ENCODE measurements at places on chromosomes 16 and 17. TPM values are rescaled to one million over a fixed set of nuclear protein-coding genes. Genes with fewer than 3 reads are reported as not detected.

DNA sequence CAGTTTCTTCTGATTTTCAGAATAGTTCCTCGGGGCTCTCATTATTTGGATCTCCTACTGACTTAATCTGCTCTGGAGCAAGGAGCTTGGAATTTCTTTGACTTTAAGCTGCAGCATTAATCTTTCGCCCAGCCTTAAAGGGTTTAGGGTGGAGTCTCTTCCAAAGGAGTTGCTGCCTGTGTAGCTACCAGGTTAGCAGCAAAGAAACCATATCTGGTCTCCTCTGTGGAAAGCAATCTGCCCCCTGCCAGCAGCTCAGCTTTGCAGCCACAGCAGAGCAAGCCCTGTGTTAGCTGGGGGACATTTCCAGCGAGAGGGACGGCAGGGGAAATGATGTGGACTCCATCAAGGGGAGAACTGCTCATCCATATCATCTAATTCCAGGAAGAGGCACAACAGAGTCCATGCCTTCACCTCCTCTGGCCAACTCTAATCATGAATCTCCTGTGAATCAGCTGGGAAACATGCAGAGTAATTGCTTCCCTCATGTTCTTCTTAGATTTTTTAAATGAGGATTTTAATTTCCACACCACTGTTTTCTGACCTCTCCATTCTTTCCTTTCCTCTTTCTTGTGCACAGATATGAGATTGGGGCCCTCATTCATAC is 827.6 kb upstream of the CA10 start:
- no peak for DNase-seq

- peak; percentile 63 for DNase-seq
Observed at GRCh38 chr17:35210741-35211140, 16.5 kb upstream of the SLC35G3 start.

DNA sequence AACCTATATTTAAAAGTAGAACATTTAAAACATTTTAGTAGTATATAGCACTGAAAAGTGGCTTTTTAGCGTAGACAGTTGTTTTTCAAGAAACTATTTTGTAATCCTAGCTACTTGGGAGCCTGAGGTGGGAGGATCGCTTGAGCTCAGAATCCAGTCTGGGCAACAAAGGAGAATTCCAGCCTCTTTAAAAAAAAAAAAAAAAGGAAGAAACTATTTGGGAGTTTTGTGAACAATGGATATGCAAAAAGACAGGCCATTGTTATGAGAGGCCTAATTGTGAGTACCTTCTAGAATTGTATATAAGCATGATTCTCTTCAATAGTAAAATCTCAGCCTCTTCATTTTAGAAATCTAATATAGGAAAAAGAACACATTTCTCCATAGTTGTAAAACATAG is 17.6 kb downstream of the OMG start:
- no peak for DNase-seq

GRCh38 chr17:83109793-83110645 is 30.6 kb downstream of the METRNL start:
- DNase-seq = no peak

DNA sequence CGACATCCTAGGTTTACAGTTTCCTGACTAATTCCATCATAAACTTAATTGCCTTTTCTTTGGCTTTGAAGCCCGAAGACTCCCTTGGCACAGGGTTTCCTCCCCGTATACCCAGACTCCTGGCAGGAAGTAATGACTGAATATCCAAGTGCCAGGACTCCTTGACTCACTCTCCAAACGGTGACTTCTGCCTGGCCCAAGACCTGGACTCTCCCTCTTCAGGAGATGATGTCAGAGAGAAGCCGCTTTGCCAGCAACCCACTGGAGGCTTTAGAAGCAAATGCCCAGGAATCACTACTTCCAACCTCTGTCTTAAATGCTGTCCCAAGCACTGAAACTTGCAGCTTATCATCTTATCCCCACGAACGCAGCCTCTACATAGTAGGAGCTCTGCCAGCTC is 146.5 kb downstream of the RGS9 start:
- DNase-seq = no peak

- DNase-seq = no peak
Observed at GRCh38 chr17:82295472-82295814, 21.9 kb upstream of the CSNK1D start.

GRCh38 chr16:66035096-66035495 is 331.4 kb upstream of the CDH5 start:
- DNase-seq = no peak

- DNase-seq = no peak
Observed at GRCh38 chr17:13531721-13532120, 70.0 kb downstream of the HS3ST3A1 start.

DNA sequence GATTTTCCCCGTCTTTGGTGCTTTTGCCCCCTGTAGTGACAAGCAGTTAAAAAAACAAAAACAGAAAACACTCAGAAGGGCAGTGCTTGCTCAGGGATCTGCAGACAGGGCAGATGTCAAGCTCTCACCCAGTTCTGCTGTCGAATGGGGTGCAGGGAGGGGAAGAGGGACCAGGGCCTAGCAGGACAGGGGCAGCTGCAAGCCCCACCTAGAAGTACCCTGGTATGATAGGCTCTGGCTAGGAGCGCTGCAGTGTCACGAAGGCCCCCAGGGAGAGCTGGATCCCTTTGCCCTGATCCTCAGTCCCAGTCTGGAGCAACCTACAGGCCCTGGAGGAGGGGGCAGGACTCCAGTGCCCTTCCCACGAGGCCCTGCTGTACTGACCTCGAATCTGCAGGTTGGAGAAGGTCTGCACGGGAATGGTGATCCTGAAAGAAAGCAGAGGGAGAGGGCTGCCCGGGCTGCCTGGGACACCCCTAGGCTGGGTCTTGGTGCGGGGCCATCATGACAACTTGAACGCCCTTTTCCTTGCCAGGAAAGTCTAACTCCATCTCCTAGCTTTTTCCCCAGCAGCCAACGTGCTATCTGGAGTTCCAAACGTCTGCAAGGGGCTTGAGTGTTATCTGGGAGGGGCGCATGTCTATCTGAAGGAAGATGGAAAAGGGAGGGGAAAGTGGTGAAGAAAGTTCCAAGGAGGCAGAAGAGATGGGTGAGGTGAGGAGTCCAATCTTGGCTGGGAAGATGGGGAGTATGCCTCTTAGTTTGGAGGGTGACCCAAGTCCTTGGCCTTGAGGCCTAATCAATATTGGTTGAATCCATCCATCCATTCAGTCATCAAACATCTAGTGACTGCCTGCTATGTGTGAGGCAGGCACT is 4.8 kb downstream of the GFAP start:
- no peak for DNase-seq

DNA sequence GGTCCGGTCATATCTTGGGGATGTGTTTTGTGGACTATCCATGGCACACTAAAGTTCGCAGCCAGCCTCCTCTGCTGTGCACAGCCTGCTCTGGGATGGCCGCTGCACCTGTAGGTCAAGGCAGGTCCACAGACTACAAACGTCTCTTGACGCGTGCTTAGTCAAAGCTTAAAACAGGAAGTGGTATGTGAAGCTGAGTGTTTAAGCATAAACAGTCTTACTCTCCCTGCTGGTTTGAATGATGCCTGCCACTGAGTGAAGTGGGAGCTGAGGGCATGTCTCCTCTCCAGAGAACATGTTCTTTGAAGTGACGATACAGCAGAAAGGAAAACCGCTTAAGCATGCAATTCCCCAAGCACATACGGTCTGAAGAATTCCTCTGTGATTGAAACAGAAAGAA is 365.6 kb downstream of the SLC39A11 start:
- peak; percentile 65 for DNase-seq

DNA sequence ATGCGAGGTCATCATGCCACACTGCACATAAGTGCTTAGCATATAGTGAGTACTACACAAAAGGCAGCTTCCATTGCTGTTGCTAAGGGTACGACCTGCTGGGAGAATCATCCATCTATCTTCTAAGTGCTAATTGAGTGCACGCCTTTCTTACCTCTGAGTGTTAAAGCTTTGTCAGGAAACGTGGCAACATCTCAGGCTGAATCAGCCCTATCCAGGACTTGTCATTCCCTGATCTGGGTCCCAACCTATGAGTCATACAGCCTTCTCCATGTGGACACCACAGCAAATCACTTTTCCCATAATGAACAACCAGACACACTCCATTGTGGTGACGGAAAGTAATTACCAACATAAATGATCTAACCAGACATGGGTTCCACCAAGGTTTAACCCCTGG is 201.1 kb upstream of the MAF start:
- DNase-seq = no peak

The ATP2C2 gene
- not detected for total RNA-seq

The MYO15B gene
- total RNA-seq = 11.0 TPM

The TP53TG3 gene
- 0.73 TPM for total RNA-seq

The SLC5A10 gene
- total RNA-seq = not detected

The PSMB3 gene
- 294 TPM for total RNA-seq

The MYO15A gene
- 0.35 TPM for total RNA-seq
